Natural killer cell treated with Interleukin-12 subunit alpha and Interleukin-12 subunit beta and Interleukin-15 and Interleukin-18, amount 100 ng/mL, for 72 hours (primary cell): ENCODE measurements at places on chromosomes 4 and X.

GRCh38 chr4:187190390-187190789 lies 466.7 kb upstream of the FAT1 start:
- no peak for DNase-seq

DNA sequence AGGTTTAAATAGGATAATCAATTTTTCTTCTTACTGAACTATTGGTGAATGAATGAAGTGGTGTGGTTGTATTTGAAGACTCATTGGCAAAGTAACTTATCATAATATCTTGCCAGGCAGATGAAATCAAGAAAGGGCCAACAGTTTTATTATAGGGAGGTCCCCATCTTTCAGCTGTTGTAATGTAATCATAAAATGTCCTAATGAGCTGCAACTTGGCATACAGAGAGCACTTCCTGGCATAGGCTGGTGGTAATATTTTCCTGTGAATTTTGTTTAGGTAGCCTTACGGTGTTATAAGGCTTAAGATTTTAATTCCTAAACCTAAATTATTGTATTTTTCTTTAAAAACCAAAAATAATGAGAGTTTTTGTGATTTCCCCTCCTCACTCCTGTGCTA lies 17.5 kb downstream of the FHIP1A start:
- no peak for DNase-seq

DNA sequence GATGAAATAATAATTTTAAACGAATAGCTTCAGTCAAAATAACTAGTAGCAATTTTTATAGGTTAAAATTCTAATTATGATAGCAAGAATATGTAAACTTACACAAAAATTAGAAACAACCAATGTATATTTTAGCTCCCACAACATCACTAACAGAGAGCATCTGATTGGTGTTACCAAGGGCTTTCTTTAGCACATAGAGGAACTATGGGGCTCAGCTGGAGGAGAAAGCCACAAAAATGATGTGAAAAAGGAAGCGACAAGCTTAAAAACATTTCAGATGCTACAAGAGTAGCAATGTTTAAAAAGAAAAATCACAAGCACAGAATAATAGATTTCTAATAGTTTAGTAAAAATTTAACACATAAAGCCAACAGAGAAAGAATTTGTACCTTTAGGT lies 56.3 kb downstream of the ATP8A1 start:
- DNase-seq: no peak

GRCh38 chr4:45646885-45647590 lies 476.8 kb downstream of the GABRG1 start:
- no peak for DNase-seq

- no peak for DNase-seq
Measured at GRCh38 chr4:117400039-117400835, 314.9 kb upstream of the TRAM1L1 start.

DNA sequence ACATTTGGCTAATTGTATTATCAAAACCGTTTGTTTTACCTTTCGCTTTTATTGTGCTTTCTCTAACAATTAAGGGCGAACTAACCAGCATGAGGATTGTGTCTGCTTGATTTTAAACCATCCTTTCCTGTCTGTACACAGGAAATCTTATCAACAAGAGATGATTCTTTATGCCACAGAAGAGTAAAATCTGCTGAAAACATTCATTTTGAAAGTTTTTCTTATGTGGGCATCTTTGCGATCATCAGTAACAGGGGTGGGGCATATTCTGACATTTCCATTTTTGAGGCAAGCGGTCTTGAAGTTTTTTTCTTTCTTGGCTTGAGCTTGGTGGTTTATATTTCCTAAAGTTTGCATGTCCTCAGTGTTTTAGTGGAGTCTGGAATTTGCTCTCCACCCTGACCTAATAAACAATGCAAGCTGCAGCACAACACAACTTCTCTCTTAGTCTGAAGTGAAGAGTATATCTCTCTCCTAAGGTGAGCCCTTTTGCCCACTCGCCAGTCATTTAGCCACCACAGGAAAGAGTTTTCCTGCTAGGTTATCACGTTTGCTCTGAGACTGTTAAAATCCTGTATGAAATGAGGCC lies 26.6 kb downstream of the NFKB1 start:
- no peak for DNase-seq

- no peak for DNase-seq
Measured at GRCh38 chr4:80140194-80140593, 57.1 kb upstream of the PRDM8 start.

GRCh38 chr4:83219344-83220331 lies 65.0 kb downstream of the COQ2 start:
- DNase-seq: peak; percentile 66

GRCh38 chrX:72526534-72527508 lies 45.8 kb downstream of the HDAC8 start:
- DNase-seq: no peak

- no peak for DNase-seq
Measured at GRCh38 chr4:76188557-76188956, 25.1 kb downstream of the SCARB2 start.

- no peak for DNase-seq
Measured at GRCh38 chr4:24675721-24676389, 91.5 kb upstream of the DHX15 start.

DNA sequence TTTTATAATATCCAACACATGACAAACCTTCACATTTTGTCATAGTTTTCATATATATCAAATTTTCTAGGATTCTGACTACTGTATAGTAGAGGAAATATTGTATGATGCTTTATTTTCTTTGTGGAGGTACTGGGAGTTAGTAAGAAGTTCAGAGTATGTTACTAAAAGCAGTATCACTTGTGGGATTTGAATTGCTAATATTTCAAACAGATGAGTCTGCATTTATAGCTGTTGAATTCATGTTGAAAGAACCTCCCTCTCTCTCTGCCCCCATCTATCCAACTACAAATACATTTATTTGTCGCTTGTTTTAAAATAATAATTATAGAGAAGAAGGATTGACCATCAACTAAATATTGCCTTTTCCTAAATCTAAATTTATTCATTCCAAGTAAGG lies 29.8 kb upstream of the MAPK10 start:
- no peak for DNase-seq
